ENCODE measurements at places on chromosomes 16 and 17.

- no peak for DNase-seq
Measured at GRCh38 chr16:84044118-84044488, 1.5 kb upstream of the SLC38A8 start.

DNA sequence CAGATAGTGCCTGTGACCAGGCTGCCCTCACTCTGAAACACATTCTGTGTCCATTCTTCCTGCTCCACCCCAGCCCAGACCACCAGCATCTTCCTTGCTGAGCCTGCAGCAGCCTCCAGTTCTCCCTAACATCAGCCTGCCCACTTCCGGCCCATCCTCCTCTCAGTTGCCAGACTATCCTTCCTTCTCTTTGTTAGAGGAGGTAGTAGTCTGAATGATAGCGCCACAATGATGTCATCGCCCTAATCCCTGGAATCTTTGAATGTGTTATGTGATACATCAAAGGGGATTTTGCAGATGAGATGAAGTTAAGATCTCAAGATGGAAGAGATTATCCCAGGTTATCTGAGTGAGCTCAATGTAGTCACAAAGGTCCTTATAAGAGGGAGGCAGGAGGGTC is 3.2 kb upstream of the ZDHHC1 start:
- DNase-seq, result no peak

GRCh38 chr16:49754495-49755312 is 101.2 kb downstream of the ZNF423 start:
- DNase-seq, result no peak

DNA sequence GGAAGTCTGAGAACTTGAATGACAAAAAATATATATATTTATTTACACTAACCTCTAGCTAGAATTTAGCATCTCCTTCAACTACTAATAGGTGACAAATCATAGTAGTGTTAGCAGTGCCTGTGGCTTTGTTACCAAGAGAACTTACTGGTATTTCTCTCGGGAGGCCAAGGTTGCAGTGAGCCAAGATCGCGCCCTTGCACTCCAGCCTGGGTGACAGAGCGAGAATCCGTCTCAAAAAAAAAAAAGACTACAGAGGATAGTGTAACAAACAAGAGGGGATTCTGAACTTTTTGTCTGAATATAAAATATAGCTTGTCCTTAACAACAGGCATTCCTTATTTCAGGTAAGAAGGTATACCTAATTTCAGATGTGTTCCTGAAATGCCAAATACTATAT is 1.3 kb upstream of the SUZ12 start:
- no peak for DNase-seq

DNA sequence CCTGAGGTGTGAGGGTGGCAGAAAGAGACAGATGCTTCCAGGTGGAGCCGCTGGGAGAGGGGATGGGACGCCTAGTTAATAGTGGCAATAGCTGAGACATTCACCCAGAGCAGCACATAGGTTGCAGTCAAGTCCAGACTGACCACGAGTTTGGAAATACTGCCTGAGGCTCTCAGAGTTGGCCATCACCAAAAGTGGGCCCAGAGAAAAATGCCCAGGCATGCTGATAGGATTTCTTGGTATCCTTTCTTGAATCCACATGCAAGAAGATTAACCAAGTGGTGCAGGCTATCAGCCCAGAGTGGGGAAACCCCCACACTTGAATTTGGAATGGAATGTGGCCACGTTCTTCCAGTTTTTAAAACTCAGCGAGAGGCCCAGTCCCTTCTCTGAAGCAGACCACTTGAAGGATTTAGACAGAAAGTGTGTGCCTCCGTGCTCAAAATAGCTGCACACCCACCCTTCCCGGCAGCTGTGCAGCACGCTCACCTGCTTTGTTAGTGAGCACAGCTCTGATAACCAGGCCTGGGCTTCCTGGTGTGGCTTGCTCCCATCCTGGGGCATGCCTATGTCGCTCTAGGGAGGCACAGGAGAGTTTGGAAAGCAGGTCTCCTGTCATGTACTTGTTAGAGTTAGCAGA is 35.7 kb downstream of the PLD6 start:
- no peak for DNase-seq

GRCh38 chr17:68512960-68513474 is 787 bp downstream of the PRKAR1A start:
- no peak for DNase-seq
